ENCODE measurements at places on chromosomes 5 and 9.

GRCh38 chr9:135896205-135896604 lies 11.1 kb downstream of the CAMSAP1 start:
- DNase-seq: no peak

DNA sequence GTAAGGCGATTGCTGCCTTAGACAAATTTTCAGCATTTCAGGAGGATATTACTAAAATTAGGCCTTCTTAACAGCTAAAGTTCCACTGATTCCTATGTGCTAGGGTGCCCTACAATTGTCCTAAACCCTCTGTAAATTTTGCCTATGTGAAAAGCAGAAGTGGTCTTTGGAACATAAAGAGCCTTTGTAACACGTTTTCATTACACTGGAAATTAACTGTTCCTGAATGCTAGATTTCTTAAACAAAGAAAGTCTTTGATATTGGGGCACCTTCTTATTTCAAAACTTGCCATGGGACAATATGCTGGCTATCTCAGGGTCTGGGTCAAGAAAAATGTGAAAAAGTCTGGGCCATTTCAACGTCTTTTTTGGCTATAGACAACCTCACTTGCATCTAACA lies 60.4 kb upstream of the MOCS2 start:
- no peak for DNase-seq

DNA sequence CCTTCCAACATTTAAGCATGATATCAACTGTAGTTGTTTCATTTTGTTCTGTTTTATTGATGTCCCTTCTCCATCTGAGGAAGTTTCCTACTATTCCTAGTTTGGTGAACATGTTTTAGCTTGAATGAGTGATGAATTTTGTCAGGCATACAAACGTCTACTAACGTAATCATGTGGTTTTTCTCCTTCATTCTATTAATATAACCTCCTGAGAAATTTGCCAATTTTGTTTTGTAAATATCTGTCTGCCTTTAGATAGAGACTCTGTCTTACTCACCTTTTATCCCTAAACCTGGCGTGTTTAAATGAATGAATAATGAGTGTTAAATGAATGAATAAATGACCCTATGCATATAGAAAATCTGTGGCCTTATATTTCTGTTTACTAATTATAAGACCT lies 26.5 kb upstream of the NREP start:
- no peak for DNase-seq

- DNase-seq: peak; percentile 66
Measured at GRCh38 chr5:139137697-139138096, 60.5 kb downstream of the SIL1 start.

GRCh38 chr5:81010336-81011169 lies 50.4 kb downstream of the RASGRF2 start:
- DNase-seq: no peak

- DNase-seq: no peak
Measured at GRCh38 chr9:104896131-104896530, 31.8 kb downstream of the ABCA1 start.

GRCh38 chr5:134101686-134102439 lies 12.6 kb upstream of the TCF7 start:
- peak; percentile 42 for DNase-seq

DNA sequence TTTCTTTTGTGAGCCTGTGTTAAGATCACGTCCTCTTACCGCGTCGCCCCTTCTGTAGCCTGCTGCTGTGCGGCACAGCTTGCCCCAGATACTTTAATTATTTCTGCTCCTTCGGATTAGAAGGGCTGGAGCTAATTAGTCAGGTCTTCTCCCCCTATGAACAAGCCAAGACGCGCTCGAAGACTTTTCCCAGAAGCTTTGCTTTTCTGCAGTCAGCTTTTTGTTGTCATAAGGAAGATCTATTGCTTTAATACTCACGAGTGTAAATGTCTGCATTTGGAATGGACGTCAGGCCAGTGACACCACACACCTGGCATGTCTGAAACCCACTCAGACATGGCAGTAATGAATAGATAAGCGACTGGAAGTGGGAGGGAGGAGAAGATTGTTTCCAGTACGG lies 37.0 kb downstream of the PRUNE2 start:
- DNase-seq: no peak

DNA sequence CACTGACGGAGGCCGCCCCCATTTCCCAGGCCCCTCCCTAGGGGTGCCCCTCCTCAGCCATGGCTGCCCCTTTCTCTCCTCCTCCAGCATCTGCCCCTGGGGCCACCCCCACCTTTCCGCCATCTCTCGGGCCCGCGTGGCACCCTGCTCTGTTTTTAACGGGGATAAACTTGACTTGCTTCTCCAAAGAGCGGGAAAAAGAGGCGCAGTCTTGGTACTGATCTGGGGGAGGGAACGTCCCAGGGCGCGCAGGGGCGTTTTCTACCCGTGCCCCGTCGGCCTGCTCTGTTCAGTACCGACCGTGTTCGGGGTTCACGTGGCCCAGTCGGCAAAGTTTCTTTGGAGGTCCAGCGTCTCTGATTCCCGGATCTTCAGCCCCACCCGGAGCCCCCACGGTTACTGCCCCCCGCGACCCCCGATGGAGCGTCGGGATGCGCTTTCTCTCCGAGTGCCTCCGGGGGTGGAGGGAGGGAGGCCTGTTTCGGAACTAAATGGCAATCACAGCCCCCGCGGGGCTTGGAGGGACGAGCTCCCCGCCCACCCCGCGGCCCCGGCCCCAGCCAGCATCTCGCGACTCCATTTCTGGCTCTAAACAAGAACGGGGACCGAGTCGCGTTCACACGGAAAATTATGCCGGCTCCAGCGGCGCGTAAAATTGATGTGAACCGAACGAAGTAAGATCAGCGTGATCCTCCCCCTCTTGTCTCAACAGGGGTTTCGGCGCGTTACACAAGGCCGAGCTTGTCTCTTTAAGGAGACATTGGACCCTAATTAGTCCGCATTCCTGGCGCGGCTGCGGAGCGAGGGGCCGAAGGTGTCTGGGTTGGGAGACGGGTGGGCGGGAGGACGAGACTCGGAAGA lies 1.1 kb upstream of the TLE4 start:
- no peak for DNase-seq

DNA sequence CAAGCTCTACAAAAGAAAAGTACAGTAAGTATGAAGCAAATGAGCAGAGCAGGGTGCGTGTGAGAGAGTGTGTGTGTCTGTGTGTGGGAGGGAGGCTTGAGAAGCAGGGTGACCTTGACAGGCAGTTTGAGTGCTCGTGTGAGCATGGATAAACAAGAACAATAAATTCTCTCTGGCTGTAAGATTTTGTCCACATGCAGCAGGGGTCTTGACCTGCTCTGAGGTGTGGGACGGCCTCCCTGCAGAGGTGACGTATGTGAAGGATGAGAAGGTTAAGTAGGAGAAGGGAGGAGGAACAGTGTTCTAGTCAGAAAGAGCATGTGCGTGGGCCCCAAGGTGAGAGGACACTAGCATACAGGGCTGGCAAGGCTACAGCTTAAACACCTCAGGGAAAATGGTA lies 49.0 kb downstream of the SPTLC1 start:
- DNase-seq: no peak

DNA sequence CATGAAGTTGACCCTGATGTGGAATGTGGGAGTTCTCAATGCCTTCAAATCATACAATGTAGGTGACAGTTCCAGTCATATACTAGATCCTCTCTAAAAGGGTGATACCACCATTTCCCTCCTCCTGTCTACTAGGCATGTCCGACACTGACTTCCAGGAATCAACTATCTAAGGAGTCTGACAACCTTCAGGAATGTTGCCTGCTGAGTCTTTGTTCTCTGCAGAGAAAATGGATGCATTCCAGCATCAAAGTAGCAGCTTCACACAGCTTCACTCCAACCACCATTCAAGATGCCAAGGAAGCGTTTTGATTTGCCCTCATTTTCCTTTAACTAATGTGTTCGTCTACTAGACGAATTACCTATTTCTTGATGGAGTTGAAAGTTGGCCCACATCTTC lies 530.2 kb downstream of the EBF1 start:
- no peak for DNase-seq

GRCh38 chr5:80756292-80756691 lies 101.5 kb upstream of the DHFR start:
- DNase-seq: no peak

GRCh38 chr5:995318-995717 lies 13.3 kb upstream of the NKD2 start:
- DNase-seq: no peak

- peak; percentile 18 for DNase-seq
Measured at GRCh38 chr5:60257596-60258271, 364.2 kb upstream of the PDE4D start.

GRCh38 chr9:27847818-27848217 lies 274.5 kb upstream of the C9orf72 start:
- DNase-seq: no peak

- peak; percentile 100 for DNase-seq
Measured at GRCh38 chr5:132086277-132086794, 12.7 kb downstream of the CSF2 start.

DNA sequence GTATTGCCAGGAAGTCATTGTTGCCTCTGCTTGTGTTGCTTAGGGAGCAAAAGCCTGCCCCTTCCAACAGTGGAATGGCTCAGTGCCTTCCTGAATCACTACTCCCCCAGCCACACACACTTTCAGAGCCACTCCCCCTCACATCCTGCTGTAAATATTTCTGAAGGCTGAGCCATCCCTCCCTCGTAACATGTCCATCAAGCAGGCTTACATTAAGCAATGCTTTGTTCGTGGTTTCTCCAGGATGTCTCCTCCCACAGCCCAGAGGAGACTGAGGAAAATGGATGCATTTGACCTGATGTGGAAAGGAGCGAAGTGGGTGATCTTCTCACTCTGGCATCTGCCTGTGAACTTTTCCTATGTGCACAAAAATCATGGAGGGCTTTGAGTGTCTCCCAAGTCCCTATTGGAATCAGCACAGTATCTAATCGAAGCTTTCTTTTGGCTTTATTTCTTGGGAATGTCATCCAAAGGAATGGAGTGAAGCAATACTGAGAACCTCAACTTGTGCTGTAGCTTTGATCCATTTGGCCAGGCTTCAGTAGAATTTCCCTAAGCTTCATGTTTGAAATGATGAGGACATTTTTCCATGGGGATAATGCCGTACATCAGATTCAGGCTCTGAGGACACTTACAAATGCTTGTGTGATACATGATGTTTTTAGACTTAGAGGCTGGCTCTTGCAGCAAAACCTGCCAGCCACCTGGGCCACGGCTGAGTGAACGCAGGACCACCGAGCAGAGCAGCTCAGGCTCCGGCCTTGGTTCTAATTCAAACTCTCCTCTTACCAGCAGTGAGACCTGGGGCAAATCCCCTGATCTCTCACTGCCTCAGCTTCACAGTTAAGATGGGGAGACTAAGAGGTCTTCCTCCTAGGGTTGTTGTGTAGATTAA lies 389.1 kb downstream of the ENC1 start:
- DNase-seq: peak; percentile 82

- peak; percentile 16 for DNase-seq
Measured at GRCh38 chr5:127924606-127925005, 159.0 kb upstream of the SLC12A2 start.

DNA sequence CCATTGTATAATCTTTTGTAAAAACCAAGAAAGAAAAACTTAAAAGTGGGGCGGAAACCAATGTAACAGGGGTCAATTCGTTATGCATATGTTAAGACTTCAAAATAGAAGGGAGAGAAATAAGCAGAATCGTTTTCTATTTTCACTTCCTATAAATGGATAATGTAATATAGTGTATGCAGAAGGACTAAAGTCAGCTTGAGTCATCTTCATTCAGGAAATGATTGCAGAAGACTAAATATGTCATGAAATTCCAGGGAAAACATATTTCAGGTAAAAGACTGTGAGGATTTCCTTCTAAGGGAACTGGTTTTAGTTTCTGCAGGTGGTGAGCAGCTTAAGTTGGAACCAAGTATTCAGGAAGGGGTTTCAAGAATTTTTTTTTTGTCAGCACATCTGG lies 753.3 kb downstream of the IRX1 start:
- no peak for DNase-seq

- no peak for DNase-seq
Measured at GRCh38 chr5:179729303-179729702, 3.3 kb upstream of the MAML1 start.

DNA sequence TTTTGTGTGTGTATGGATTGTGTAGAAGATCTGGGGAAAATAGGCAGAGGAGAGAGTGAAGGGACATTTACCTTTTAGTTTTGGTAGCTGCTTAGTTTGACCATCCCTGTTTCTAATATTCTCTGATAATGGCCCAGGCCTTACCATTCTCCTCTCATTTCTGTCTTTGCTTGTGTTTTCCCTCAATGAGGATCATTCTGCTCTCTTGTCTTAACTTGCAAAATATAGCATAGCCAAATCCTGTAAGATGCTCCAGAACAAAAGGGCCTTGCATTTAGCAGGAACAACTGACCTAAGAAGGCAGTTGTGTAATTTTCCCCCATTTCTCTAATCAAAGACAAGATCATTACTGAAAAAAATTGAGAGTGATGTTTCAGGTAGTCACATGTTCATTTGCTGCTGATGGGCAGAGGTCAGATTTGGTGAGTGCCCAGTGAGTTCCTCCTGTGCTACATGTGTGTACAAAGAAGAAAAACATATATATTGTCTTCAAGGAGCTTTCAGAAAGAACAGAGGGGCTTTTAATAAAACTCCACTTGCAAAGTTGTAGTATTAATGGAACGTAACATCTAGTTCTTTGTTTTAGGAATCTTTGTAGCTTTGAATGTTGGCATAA lies 139.5 kb downstream of the KDM4C start:
- DNase-seq: no peak

- DNase-seq: no peak
Measured at GRCh38 chr5:773517-774264, 10.8 kb downstream of the ZDHHC11B start.

GRCh38 chr5:7894860-7895259 lies 25.9 kb downstream of the MTRR start:
- DNase-seq: no peak

DNA sequence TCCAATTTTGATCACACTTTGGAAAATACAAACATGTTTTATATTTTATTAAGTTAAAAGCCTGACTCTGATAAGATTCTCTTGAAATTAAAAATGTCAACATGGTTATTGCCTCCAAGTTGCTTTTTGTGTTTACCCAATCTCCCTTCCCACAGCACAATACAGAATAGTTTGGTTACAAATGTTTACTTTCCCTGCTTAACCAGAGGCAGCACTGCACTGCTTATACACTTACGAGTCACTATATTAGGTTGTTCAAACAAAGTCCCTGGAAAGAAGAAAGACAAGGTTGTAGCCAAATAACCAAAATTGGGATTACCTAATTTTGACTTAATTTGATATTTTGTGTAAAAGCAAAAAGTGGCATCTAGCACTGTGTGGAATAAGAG lies 25.9 kb downstream of the SRFBP1 start:
- no peak for DNase-seq

- DNase-seq: peak; percentile 12
Measured at GRCh38 chr9:17116400-17116837, 18.4 kb upstream of the CNTLN start.

GRCh38 chr5:33769196-33769595 lies 122.6 kb downstream of the ADAMTS12 start:
- no peak for DNase-seq

DNA sequence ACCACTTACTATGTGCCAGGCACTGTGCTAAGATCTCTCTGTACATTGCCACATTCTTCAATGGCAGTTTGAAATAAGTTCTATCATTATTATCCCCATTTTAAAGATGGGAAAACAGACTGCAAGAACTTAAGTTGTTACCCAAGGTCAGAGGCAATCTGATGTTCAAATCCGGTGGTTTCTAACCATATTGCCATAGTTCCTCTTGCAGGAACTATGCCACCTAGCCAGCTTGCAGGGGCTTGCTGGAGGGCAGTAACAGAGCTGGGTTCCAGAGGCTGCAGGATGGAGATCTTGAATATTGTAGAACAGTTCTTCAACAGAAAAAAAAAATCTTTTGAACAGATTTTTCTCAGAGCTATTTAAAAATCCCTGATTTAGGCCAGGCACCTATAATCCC lies 71.8 kb upstream of the TNFAIP8 start:
- no peak for DNase-seq
